ENCODE measurements at places on chromosomes 2 and 18.
A peak's percentile ranks its signal among the peaks of the same experiment; 100 is the strongest.

- no peak for DNase-seq
Observed at GRCh38 chr2:105385731-105386540, 12.9 kb downstream of the FHL2 start.

- DNase-seq: no peak
Observed at GRCh38 chr2:40725040-40725439, 273.1 kb upstream of the SLC8A1 start.

GRCh38 chr18:25229920-25230319 is 122.0 kb downstream of the ZNF521 start:
- no peak for DNase-seq

GRCh38 chr2:23123686-23124085 is 261.3 kb upstream of the KLHL29 start:
- DNase-seq: no peak

DNA sequence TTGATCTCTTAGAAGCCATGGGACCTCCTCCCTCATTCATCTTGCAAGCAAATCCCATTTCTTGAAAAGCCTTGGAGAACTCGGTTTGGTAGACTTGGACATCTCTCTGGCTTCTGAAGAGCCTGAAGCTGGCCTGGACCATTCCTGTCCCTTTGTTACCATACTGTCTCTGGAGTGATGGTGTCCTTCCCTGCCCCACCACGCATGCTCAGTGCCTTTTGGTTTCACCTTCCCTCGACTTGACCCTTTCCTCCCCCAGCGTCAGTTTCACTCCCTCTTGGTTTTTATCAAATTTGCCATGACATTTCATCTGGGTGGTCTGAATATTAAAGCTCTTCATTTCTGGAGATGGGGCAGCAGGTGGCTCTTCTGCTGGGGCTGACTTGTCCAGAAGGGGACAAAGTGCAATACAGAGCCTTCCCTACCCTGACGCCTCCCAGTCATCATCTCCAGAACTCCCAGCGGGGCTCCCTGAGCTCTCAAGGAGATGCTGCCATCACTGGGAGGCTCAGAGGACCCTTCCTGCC is 20.0 kb downstream of the FOSL2 start:
- DNase-seq: no peak

GRCh38 chr2:54629914-54630857 is 93.3 kb upstream of the EML6 start:
- peak; percentile 83 for DNase-seq

DNA sequence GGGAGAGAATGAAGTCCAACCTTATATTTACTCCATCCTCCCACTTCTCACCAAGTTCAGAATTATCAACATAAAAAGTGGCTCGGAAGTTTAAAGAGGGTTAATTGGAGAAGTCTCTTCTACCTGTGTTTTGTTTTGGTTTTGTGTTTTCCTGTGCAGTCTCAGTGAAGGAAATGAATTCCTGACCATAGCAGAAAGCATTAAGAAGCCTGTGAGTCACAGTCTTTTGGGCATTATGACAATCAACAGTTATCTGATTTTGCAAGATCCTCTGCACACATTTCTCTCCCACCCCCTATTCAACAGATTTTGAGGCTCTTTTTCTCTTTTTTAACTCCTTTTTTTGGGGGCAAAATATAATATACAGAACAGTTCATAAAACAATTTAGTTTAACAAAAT is 8.6 kb upstream of the RPL37A start:
- DNase-seq: peak; percentile 68
